CD4-positive, alpha-beta T cell treated with Interleukin-17A for 4 hours (primary cell): ENCODE measurements at places on chromosomes 4 and X.

- DNase-seq = no peak
Observed at GRCh38 chrX:94576367-94577004, 902.5 kb downstream of the FAM133A start.

DNA sequence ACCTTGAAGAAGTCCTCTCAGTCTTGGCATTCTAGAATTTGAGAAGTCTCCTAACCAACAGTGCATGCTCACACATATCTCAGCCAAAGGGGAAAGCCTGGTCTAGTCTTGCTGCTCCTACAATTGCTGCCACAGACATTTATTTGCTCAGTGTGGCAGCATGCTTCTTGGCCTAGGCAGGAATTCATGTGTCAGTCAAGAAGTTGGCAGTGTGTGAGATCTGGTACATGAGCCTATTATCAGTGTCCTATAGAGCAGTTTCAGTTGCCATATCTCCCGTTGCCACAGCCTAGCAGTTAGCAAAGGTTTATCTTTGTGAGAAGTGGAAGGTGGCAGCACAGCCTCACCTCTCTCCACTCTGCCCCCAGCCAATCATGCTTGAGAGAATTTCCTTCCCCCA is 176.9 kb upstream of the ARHGEF9 start:
- DNase-seq = no peak

DNA sequence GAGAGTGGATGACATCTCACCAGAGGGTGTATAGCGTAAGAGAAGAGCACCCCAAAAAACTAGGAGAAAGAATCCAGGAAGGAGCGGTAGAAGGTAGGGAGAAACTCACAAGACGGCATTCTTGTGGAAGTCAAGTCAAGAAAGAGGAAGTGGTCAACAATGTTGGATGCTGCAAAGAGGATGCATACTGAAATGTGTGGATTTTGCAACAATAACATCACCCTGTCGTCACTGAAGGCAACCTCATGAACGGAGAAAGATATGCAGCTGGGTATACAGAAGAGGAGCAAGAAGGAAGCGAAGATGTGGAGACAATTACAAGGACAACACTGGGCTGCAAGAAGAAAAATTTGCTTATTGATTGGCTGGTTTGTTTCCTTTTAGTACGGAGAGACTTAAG is 11.4 kb upstream of the TAPT1 start:
- DNase-seq = no peak

DNA sequence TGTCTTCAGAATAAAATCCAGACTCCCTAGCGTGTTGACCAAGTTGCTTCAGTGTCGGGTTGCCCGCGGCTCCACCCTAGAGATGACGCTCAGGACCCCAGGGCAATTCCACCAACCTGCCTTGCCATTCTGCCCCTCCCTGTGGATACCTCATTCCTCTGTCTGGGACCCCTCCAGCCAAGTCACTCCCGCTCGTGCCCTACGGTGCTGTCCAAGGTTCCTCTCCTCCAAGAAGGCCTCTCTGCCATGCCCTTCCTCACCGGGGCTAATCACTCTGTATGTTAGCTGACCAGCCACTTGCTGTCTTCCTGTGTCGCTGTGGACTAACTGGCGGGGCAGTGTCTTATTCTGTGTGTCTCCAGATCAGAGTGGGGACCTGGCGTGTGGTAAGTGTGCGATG is 46.6 kb downstream of the TENM3 start:
- DNase-seq = no peak

DNA sequence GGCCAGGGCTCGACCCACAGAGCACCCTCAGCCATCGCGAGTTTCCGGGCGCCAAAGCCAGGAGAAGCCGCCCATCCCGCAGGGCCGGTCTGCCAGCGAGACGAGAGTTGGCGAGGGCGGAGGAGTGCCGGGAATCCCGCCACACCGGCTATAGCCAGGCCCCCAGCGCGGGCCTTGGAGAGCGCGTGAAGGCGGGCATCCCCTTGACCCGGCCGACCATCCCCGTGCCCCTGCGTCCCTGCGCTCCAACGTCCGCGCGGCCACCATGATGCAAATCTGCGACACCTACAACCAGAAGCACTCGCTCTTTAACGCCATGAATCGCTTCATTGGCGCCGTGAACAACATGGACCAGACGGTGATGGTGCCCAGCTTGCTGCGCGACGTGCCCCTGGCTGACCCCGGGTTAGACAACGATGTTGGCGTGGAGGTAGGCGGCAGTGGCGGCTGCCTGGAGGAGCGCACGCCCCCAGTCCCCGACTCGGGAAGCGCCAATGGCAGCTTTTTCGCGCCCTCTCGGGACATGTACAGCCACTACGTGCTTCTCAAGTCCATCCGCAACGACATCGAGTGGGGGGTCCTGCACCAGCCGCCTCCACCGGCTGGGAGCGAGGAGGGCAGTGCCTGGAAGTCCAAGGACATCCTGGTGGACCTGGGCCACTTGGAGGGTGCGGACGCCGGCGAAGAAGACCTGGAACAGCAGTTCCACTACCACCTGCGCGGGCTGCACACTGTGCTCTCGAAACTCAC is 3.6 kb downstream of the MID1IP1 start:
- peak; percentile 50 for DNase-seq

GRCh38 chr4:20253735-20254409 is 2.2 kb downstream of the SLIT2 start:
- DNase-seq = no peak

- no peak for DNase-seq
Observed at GRCh38 chrX:7789200-7789599, 53.8 kb upstream of the VCX start.

DNA sequence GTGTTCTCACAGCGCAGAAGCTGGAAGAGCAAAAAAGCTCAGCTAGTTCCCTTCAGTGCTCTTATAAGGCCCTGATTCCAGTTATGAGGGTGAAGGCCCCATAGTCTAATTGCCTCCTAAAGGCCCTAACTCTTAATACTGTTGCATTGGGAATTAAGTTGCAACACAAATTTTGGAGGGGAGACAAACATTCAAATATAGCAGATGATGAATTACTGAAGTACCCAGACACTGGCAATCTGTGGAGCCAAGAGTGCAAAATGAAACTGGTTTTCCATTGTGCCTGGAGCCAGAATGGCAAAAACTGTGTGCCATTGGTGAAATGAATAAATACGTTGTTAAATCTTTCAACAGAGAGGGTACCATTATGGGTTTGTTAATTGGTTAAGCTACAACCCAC is 356.0 kb downstream of the PPARGC1A start:
- no peak for DNase-seq

DNA sequence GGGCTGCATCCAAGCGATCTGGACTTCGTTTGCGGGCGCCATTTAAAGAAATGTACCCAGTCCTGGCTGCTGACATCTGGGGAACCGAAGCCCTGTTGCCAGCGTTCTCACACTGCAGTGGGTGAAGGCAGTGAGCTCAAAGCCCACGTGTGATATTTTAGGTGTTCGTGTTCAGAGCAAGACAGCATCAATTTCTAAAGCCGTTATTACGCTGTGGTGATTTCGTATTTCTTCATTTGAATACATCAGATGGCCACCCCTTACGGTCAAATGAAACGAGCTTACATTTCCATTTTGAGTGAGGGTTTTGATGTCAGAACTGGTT is 376 bp upstream of the C4orf36 start:
- DNase-seq = no peak

DNA sequence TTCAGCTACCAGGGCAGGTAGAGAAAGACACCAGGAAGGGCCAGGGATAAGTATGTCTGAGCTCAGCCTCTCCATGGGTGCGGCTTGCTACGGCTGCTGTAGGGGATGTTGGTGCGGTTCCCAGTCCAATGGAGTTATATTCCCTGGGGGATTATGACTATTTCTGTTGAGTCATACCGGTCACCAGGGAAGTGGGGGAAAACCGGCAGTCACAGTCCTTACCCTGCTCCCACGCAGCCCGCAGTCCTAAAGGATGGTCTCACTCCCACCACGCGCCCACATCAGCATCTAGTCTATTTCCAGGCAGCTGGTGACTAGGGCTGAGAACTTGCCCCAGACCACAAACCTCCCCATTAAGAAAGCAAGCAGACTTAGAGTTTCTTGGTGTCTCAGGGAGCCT is 191.6 kb downstream of the VEGFC start:
- no peak for DNase-seq

GRCh38 chr4:84954982-84955567 is 11.4 kb downstream of the WDFY3 start:
- DNase-seq = no peak

- no peak for DNase-seq
Observed at GRCh38 chr4:84232309-84233095, 266.6 kb downstream of the NKX6-1 start.
